ENCODE measurements at places on chromosomes 4 and X. TPM values are rescaled to one million over a fixed set of nuclear protein-coding genes. Genes with fewer than 3 reads are reported as not detected.

GRCh38 chr4:102575369-102576129 is 74.4 kb downstream of the NFKB1 start:
- no peak for DNase-seq

GRCh38 chr4:2247128-2248043 is 5.5 kb upstream of the HAUS3 start:
- peak; percentile 78 for DNase-seq

DNA sequence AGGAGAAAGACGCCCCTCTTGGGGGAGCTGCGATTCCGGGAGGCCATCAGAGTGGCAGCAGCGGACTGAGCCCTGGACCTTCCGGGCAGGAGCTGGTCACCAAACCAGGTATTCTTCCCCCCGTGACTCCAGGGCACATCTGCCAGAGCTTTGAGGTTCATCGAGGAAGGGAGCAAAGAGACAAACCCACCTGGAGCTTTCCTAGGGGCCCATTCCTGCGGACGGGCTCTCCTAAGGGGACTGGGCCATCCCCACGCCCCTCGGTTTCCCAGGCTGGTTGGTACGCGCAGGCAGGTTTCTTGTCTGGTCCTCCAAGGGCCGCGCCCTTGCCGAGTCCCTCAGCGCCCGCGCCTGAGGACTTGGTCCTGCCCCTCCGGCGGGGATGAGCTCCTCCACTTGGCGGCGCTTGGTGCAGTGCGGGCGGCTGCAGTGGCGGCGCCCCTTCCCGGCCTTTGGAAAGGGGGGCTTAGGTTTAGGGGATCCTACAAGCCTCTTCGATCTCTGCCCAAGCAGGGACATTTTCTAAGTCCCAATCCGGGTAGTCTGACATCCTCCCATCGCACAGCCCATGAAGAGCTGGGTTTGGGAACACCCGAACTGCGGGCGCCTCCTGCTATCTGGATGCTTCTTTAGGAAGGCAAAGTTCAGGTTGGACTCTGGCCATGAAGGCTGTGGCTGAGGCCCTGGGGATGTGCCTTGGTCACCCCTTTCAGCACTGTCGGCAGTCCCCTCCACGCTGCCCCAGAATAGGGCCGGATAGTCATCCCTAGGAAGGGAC is 538 bp downstream of the STBD1 start:
- DNase-seq, result peak; percentile 85

GRCh38 chr4:107996949-107997788 is 7.5 kb downstream of the HADH start:
- no peak for DNase-seq

- DNase-seq, result no peak
Observed at GRCh38 chr4:188949596-188949995, 810.4 kb downstream of the TRIML1 start.

GRCh38 chr4:38152721-38153386 is 192.7 kb downstream of the PTTG2 start:
- no peak for DNase-seq

Gene MAGEA12
- not detected for total RNA-seq

Gene PNMA3
- total RNA-seq, result 0.14 TPM

All from posterior vena cava (tissue), 2 donors.